NK-92 treated with Interleukin-12 subunit alpha and Interleukin-12 subunit beta, amount 100 ng/mL, for 24 hours (cell line): ENCODE measurements at places on chromosomes 5 and 9.

DNA sequence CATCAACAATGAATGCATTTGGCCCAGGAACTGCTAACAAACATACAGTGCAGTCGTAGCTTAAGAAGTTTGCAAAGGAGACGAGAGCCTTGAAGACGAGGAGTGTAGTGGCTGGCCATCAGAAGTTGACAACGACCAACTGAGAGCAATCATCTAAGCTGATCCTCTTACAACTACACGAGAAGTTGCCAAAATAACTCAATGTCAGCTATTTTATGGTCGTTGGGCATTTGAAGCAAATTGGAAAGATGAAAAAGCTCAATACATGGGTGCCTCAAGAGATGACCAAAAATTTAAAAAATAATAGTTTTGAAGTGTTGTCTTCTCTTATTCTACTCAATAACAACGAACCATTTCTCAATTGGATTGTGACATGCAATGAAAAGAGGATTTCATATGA is 757.7 kb upstream of the CHD1 start:
- DNase-seq = no peak

GRCh38 chr9:95230046-95230445 is 87.5 kb downstream of the FANCC start:
- DNase-seq = no peak

DNA sequence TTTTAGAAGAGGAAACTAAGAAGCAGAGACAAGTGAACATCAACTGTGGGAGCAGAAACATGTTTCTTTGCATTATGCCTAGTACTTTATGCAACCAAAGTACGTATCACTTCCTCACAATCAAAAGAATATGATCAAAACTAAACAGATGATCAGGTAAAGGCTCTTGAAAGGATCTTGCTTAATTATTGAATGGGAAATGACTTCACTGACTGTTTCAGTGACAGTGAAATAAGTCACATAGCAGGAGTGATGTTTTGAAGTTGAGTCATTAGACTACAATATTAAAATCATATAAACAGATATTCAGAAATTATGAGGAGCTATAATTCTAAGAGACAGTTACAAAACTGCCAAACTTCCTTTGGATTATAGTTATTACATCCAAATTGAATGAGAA is 527.3 kb downstream of the MTRR start:
- no peak for DNase-seq

- DNase-seq = no peak
Measured at GRCh38 chr9:77440057-77440456, 208.1 kb downstream of the GNA14 start.

- DNase-seq = peak; percentile 52
Measured at GRCh38 chr5:177431317-177432142, 5.1 kb downstream of the GRK6 start.

DNA sequence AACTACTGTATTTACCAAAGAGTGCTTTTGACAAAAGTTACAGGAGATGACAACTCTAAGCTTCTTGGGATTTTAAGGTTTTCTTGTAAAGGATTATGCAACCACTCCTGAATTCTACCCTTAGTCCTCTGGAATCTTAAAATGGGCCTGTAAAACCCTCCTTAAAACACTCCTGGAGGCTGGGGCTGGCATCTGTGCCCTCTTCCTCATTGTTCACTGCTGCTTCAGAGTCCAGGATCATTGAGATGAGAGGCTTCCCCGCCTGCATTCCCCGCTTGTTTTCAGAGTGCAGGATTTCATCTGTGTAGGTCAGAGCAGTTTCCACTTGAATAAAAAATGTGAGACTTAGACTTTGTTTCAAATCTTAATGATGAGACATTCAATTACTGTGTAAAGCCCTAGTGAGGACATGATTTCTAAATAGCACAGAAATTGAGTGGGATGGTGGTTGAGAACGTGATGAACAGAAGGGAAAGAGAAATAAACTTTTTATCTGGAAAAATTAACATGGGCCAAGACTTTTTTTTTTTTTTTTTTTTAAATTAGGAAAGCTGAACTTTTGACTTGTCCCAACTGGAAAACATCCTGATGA is 40.4 kb downstream of the PCSK5 start:
- DNase-seq = no peak

- DNase-seq = peak; percentile 44
Measured at GRCh38 chr5:131264451-131265099, 722 bp downstream of the CDC42SE2 start.

DNA sequence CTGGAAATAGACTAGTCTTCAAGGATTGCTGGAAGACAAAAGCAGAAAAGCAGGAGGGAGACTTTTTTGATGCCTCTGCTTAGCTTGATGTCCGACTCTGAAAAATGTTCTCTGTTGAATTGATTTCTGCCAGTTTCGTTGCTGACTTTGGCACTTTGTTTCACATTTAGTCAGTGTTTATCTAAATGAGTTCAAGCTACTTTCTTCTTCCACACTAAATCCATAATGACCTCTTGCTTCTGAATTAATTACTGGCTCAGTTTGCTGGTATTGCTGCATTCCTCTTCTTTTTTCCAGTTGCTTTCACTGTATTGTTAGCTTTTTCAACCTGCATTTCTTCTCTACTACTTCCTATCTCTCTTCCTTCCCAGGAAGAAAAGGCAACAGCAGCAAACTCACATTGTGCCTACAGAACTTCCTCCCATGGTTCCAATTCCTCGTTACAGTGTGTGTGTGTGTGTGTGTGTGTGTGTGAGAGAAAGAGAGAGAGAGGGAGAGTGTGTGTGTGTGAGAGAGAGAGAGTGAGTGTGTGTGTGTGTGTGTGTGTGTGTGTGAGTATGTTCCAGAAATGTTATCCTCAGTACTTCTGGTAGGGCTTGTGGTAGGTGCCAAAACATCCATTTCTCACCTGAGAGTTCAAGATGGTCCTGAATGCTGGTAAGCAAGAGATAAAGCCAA is 234.8 kb downstream of the CSNK1G3 start:
- no peak for DNase-seq

- DNase-seq = no peak
Measured at GRCh38 chr5:78472469-78473106, 112.2 kb downstream of the SCAMP1 start.
